H7 (cell line): ENCODE measurements at places on chromosomes 5 and 9.

- DNase-seq: no peak
These were observed 91.9 kb upstream of the RASEF start for GRCh38 chr9:83154821-83155220.

GRCh38 chr5:123170061-123170460 is 81.0 kb downstream of the PRDM6 start:
- no peak for DNase-seq

GRCh38 chr5:36272136-36272690 is 29.5 kb downstream of the RANBP3L start:
- no peak for DNase-seq

DNA sequence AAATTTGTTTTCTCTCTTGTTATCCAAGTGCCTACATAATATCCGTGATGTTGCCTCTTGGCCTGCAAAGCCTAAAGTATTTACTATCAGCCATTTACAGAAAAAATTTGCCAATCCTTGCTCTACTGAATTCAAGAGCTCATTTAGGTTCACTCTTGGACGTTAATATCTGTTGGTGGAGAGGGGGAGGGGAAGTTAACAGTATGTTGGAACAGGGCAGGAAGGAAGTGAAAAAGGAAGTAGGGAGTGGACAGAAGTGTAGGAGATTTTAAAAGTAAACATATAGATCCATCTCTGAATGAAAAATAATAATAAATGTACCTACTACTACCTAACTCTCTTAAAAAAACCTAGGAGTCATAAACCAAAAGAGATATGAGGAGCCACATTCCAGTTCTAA is 32.8 kb downstream of the ZNF608 start:
- no peak for DNase-seq

DNA sequence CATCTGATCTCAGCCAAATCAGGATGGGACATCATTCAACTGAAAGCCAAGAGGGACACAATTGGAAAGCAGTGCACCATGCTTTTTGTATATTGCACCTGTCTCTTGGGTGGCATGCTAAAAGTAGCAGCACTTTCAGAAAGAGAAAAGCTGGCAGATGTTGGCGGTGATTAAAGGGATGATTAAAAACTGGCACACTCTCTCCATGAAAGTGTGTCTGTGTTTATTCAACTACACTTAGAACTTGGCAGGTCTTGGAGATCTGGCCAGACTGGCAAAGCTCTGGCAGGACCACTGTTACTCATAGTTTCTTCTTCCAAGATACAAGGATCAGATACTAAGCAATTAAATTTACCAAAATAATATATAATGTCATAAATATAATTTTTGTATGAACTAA is 112.9 kb upstream of the ELAVL2 start:
- no peak for DNase-seq

DNA sequence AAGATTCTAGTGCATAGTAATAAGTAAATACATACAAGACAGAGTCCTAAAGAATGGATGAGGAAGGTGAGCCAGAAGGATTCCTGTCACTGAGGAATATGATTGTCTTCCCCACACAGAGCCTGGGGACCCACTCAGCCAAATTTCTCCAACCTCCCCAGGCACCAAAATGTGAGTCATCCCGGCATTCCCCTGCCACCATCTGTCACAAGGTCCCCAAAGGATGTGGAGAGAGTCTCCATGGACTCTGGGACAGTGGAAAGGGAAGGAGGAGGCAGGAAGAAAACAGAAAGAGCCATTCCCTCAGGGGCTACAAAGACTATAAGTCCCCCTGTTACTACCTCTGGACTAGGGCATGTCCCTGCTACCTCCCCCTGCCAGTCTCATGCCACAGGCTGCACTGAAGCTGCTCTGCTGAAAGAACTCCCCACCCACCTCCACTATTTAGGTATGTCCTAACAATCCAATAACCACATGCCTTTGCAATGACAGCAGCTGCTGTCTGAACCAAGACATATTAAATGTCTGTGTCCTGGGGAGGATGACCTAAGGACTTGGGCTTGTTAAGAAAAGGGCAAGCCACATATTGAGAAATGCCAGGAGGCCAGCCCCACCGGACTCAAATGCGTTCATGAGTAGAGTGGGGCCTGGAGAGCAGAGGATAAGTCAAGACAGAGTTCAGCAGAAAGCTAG is 10.7 kb upstream of the OR5C1 start:
- DNase-seq: no peak

DNA sequence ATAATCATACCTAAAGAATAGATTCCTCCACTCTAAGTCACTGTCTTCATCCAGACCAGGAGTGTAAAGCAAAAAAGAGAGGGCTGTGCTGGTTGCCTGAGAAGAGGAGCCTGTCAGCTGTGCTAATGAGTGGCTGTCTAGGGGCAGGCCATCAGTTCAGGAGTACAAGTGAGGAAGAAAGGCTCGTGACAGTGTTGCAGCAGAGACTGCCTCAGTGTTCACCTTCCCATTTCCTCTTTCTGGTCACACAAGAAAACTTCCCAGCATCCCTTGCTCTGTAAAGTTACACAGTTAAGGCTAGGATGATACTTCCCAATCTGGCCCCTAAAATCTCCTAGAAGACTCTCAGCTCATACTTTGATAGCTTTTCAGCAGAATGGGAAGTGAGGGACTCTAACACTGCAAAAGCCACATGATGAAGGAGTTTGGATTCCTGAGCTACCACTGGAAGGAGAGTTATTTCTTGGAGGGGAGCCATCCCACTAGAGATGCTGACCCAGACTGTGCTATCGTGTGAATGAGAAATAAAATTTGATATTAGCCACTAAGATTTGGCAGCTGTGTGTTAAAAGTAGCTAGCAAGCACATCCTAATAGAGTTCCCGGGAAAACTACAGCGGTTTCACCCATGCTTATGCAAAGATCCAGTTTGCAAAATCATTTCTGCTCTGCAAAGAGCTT is 67.1 kb downstream of the ADAMTS12 start:
- no peak for DNase-seq

- DNase-seq: no peak
These were observed 22.8 kb upstream of the ABLIM3 start for GRCh38 chr5:149118463-149118862.
